ENCODE measurements at places on chromosomes 7 and 10. TPM values are rescaled to one million over a fixed set of nuclear protein-coding genes. Genes with fewer than 3 reads are reported as not detected.
A peak's percentile ranks its signal among the peaks of the same experiment; 100 is the strongest.

NAT16 gene
- total RNA-seq: not detected

GRCh38 chr7:111743244-111743847 lies 181.1 kb upstream of the IMMP2L start:
- DNase-seq: no peak

GRCh38 chr7:146175716-146176115 lies 59.1 kb downstream of the CNTNAP2 start:
- DNase-seq: no peak

GRCh38 chr10:78214955-78215354 lies 181.3 kb downstream of the RPS24 start:
- no peak for DNase-seq

GRCh38 chr10:43867667-43868565 lies 219.2 kb upstream of the ZNF32 start:
- no peak for DNase-seq

DNA sequence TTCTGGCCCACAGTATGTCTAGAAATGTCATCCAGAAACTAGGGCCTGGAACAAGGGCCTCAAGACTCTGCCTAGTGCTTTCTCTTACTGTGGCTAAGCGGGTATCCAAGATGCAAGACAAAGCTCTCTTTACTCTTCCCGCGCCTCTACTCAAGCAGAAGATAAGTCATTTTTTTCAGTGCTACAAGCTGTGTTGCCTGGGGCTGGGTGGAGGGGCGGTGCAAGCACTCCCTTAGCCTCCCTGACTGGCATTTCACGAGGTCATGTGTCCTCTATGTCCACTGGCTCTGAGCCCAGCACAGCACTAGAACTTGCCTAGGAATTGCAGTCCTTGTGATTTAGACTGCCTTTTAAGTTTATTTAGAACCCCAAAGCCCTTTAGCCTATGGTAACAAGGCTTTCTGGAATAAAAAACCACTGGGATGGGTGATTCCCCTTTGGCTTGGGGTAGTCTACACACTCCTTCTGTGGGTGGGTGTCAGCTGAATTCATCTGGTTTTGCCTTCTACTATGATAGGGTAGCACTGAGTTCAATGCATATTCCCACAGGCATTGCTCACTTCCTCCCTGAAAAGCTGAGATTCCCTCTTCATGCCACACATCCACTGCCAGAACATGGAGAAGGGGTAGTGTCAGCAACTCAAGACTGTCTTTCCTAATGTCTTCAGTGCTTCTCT lies 371.8 kb upstream of the KCND2 start:
- DNase-seq: no peak

GRCh38 chr7:98229441-98229840 lies 18.2 kb downstream of the BHLHA15 start:
- no peak for DNase-seq

IDE gene
- 26.3 TPM for total RNA-seq

DNA sequence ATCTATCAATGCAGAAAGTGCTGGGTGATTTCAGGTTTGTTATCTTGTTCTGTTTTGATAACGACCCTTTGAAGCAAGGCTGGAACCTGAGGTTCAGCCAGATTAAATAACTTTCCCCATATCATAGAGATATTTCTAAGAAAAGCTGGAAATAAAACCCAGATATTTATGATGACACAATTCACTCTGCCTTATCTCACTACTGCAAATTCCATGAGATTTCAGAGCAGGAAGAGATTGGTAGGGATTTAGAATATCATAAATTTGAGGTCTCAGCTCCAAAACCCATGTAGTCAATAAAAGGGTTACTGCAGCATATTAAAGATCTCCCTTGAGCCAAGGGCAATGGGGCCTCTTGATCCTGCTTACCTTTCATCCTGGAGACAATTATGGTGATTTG lies 692.5 kb upstream of the IGFBP3 start:
- no peak for DNase-seq

- no peak for DNase-seq
Observed at GRCh38 chr10:14578060-14578952, 196.4 kb downstream of the FAM107B start.

GRCh38 chr7:85074-85882 lies 107.1 kb upstream of the FAM20C start:
- no peak for DNase-seq

DNA sequence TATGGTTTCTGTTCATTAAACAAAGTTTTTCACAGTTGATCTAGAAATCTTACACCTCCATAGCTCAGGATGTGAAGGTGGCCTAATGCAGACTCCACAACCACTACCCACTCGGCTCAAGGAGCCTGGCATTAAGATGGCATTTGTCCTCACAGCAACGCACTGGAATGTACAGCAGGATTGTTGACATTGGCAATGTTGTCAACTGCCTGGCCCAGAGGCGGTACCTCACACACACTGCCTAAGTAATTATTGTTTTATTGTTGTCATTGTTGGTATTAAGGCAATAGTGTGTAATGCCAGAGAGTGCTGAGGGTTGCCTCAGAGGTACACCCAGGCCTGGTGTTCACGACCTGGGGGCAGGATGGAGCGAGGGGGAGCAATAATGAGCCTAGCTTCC lies 38.3 kb downstream of the LRRC18 start:
- no peak for DNase-seq

DNA sequence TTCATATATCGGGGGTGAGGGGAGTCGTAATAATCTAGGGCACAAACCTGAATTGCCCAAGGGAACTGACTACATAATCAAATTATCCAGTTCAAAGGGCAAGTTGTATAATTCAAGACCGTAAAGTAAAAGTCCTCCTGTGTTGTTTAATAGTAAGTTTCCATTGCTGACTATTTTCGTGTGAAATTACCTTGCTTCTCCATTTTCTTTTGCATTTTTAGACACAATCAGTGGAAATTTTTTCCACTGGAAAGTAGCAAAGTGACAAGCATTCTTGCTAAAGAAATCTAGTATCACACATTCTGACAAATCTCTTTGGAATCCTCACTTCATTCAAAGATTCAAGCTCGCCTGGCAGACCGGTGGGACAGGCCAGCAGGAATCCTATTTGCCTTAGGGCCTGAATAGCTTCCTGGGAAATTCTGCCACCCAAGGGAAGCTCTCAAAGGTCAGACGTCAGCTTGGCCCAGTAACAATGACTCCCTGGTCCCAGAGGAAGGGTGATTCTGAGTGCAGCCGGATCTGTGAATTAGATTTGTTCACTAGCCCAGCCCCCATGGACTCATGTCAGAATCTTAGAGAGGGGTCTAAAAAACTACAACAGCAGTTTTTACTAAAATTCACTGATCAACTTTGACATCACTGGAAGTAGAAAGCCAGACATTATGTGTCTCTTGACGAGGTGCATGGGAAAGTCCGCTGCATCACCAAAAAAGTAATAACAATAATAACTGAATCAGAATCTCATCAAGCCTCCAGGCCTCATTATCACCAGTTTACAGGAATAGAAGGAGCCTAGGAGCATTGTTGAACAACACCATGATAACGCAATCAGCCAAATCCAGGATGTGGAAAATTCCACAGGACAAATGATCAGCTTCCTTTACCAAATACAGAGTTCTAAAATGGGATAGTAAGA lies 161.0 kb downstream of the SKIDA1 start:
- no peak for DNase-seq

DNA sequence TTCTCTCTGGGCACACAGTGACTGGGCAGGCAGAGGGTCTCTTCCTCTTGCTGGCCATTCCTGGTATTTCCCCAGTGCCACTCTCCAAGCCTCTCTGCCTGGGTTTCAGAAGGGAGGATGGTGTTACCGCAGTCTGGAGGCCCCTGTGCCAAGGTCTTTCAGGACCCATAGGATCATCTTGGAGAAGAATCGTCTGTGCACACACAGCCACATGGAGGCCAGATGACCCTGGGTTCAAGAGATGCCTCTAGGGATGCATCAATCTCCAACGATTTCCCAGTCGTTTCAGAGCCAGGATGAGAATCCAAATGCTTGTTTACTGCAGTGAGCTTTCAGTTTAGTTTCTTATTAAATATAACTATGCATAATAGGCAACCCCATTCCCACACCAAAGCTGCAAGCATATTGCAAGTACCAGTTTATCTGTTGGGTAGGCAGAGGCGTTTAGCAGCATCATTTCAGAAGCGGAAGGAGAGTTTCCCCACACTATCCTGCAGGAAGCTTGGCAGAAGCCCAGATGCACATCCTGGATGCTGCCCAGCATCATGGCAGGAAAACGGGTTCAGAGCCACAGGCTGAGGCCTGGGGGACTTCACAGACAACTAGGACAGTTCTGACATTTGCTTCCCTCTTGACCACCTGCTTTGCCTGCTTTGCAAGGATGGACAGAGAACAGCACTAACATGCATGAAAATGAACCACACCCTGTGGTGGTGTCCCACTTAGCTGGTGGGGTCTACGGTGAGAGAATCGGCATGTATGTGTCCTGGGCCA lies 134.7 kb upstream of the FAM20C start:
- peak; percentile 8 for DNase-seq

DNA sequence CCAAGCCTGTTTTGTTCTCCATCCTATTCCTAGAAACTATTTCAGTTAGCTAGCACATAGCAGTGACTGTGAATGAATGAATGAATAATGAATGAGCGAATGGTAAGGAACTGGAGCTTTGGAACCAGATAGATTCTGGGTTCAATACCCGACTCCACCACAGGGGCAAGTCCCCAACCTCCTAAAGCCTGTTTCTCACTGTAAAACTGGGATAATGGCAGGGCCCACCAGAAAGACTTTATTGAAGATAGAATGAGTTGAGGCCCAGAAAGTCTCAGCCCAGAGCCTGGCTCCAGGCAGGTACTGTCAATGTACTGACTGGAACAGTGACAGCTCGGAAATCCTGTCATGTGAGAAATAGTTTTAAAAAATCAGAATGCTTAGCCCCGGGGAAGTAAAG lies 1.1 kb upstream of the CDH23 start:
- DNase-seq: no peak

PNLIPRP3 gene
- total RNA-seq: not detected

FAM13C gene
- total RNA-seq: 13.9 TPM

DNA sequence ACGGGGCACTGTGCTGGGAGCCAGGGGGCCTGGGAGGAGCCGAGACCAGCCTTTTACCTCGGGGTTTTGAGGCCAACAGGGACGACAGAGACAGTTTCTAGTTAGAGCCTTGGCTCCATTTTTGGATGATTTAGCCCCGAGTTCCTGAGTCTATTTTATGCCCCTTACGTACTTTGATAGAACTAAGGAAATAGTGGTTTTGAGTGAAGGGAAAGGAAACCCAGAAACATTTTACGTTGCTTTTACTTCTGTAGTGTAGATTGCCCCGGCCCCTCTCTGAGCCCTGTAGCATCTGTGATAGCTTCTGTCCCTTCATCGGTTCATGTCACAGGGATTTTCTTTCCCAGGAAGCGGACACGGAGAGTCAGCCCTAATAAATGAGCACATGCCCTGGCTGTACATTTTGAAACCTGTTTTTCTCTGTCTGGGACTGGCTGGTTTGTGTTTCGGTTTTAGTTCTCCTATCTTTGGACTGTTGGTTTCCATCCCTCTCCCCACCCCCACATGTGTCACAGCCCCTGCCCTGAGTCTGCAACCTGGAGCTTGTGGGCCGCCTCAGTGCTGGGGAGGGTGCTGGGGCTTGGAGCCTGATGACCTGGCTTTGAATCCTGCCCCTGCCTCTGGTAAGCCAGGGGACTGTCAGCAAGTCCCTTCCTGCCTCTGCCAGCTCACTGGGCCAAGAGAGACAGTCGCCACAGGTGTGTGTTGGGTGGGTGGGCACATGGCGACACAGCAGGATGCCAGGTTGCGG lies 6.9 kb upstream of the ORAI2 start:
- peak; percentile 71 for DNase-seq

GRCh38 chr7:116968631-116969030 lies 15.3 kb downstream of the ST7 start:
- no peak for DNase-seq

- no peak for DNase-seq
Observed at GRCh38 chr7:27184337-27185012, 557 bp downstream of the HOXA11 start.

MAD1L1 gene
- 44.5 TPM for total RNA-seq

DNA sequence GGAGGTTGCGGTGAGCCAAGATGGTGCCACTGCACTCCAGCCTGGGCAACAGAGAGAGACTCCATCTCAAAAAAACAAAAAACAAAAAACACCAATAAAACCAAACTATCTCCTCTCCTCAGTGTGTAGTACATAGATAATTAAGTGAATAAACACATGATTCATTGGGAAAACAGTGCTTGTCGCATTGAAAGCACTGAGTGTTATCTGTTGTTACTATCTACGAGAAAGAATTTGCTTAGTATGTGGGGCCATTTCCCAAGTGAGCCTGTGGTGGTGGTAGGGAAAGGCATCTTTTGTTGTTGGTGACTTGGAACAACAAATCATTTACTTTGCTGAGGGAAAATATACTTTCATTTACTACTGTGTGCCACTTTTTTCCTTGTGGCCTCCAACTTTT lies 42.6 kb downstream of the RSBN1L start:
- DNase-seq: no peak

ZNRF2 gene
- 26.6 TPM for total RNA-seq

GRCh38 chr7:32890793-32891042 lies 842 bp downstream of the KBTBD2 start:
- DNase-seq: no peak

DNA sequence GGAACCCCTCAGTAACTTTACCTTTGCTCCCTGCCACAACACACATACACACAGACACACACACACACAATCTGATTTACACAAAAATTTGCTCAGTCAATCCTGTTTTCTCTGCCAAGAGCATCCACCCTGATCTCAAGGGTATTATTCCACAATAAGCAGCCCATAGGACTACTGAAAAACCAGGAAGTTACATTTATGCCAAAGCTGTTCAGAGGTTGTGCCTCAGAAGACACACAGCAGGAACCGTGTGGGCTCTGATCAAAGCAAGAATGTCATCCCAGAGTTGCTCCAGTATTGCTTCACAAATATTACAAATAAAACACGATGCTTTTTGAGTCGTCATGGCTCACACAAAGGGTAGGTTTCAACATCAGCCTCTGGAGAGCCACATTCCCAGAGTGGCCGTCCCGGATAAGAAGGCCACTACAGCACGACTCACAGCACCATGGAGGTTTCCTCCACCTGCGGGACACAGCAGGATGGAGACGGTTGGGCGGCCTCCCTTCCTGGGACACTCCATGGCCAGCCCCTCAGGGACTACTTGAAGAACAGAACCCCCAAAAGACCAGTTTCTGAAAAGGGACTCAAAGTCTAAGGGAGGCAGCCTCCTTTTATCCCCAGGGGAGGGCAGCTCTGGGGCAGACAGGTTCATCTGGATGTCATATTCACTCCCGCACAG lies 1.6 kb downstream of the AIFM2 start:
- no peak for DNase-seq

ZNF727 gene
- 5.4 TPM for total RNA-seq

SEMA4G gene
- 5.1 TPM for total RNA-seq

GIMAP8 gene
- 44.4 TPM for total RNA-seq

GRCh38 chr10:113820507-113820906 lies 33.4 kb downstream of the DCLRE1A start:
- no peak for DNase-seq

GRCh38 chr10:71864911-71865361 lies 13.9 kb upstream of the PSAP start:
- no peak for DNase-seq

DNA sequence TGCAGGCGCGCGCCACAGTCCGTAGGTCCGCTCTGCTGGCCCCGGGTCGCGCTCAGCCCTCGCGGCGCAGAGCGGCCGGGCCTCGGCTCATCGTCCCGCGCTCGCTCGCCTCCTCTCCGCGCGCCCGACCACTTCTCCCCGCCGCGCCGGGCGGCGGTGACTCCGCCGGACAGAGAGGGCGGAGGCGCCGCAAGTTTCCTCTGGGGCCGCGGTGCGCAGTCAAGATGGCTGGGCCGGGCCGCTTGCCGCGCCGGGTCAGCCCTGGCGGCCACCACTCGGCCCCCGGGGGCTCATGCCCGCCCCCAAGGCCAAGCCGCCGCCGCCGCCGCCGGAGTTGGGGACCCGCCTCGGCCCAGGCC lies 441 bp downstream of the FZD8 start:
- DNase-seq: no peak

ICA1 gene
- 19.5 TPM for total RNA-seq

CFAP46 gene
- total RNA-seq: 9.0 TPM

PIK3AP1 gene
- 71.6 TPM for total RNA-seq

All from lower lobe of right lung (tissue), 2 donors.